ENCODE measurements at places on chromosomes 3 and 15. TPM values are rescaled to one million over a fixed set of nuclear protein-coding genes. Genes with fewer than 3 reads are reported as not detected.

DNA sequence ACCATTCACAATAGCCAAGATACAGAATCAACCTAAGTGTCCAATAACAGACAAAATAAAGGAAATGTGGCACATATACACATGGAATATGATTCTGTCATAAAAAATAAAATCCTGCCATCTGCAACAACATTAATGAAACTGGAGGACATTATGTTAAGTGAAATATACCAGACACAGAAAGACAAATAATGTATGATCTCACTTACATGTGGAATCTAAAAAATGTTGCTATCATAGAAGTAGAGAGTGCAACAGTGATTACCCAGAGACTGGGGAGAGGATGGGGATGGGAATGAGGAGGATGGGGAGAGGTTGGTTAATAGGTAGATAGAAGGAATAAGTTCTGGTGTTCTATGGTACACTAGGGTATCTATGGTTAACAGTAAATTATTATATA, 28.7 kb downstream of the MRPL3 start:
- no peak for DNase-seq

DNA sequence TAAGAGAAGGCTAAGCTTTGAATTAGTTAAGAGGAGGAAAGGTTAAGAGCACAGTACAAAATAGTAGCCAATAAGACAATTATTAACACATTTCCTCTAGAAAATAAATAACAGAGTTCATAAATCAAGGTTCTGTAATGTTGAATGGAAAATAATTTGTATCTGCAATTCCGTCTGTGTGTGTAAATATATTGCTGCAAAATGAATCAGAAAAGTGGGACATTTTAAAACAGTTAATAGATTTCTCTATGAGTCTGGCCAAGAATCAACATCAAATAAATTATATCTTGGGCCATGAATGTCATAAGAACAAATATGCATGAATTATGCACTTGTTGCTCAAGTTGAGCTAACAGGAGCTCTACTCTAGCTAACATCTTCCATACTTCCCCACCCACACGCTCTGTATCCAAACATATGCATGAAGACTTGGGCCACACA, 14.2 kb upstream of the SUCNR1 start:
- DNase-seq, result no peak

DNA sequence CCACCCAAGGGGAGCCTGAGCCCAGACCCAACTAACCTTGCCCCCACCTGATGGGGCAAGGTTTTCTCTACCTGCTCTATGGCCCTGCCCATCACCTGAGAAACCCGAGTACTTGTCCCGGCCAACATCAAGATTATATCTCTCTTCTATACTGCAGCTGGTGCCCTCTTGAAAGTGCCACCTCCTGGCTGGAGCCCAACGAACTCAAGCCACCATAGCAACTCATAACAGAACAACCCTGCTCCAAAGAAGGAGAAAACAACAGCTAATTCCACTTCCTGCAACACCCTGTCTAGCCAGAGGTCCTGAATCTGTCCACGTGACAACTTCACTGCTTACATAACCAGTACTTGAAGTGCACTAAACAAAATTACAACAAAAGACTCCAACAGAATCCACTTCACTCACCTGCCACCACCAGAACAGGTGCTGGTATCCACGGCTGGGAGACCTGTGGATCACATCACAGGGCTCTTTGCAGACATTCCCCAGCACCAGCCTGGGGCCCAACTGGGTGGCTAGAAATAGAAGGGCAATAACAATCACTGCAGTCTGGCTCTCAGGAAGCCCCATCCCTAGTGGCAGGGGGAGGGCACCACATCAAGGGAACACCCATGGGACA, 49.2 kb downstream of the PIERCE2 start:
- DNase-seq, result no peak

DNA sequence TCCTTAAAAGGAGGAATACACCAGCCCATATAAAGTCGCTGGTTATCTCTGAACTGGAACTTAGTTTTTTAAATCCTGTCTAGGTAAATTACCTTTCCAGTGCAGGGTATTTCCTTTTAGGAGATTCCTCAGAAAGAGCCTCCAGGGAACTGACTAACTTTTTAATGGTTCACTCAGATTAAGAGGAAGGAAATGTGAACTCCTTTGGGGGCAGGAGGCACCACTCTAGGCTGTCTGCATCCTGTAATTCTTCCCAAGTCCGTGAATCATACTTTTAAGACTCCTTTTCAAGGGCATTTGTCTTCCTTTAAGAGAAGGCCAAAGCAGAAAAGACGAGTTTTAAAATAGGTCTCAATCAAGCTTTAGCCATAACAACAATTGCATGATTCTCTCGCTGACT, 871.2 kb upstream of the NR2F2 start:
- DNase-seq, result no peak

DNA sequence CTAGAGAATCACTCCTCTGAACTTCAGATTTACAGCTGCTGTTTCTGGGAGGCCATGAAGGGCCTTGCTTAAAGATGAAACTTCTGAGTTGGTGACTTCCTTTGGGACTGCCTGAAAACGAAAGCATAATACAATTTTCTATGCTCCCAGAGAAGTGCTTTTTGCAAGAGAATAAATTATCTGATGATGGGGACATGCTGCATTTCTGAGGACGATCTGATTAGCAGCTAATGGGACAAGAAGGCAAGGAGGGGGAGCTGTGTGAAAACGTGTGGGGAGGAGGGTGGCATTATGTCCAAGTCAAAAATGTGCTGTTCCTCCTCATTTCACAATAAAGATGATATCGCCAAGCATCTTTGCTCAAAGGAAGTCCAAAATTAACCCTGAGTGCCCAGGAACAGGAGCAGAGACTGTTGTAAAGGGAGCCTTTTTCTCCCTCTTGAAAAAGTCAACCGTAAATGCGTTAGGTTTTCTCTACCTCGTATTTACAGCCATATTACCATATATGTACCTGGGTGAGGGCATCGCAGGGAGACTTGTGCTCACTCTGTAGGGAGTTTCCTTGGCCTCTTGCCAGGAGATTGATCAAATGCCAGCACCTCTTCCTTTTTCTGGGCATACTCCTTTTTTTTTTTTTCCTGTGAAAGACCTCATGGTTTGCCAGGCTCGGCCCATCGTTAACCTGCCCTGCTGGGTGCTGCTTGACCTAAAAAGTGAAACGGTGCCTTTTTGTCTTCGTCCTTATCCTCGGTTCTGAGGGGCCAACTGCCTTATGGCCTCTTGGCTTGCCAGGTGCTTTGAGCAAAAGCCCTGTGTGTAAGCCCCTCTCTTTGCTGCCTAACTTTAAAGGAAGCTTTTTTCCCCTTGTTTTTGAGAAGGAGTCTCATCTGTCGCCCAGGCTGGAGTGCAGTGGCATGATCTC, 11.5 kb downstream of the ITPR1 start:
- DNase-seq, result no peak

- no peak for DNase-seq
Measured at GRCh38 chr3:189169728-189170127, 2.0 kb upstream of the TPRG1 start.

- no peak for DNase-seq
Measured at GRCh38 chr3:72629191-72629631, 219.0 kb downstream of the SHQ1 start.

DNA sequence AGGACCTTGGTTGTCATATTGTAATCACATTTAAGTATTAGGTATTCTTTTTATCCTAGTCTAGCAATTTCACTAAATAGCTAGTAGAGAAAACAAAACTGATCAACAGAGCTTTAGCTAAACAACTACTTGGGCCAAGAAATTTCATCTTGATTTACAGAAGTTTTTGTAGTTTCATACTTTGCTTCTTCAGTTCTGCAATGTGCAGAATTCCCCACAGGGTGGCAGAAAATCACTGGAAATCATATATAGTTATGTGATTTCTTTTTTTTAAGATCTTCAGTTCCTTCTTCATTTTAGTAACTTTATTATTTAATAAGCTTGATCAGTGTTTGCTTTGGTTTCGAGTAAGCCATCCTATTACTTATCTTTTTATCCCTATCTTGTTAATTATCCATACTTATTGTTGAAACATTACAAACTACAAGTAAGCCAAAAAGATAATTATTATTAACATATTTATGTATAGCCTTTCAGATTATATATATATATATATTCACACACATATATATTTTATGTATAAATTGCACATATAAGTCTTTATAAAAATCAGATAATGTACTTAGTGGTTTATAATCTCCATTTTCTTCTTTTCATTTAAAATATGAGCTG, 2.2 kb upstream of the BNIP2 start:
- DNase-seq, result no peak

The PDZRN3 gene
- total RNA-seq, result 43.2 TPM

The TMOD2 gene
- 3.4 TPM for total RNA-seq

The SLC9C1 gene
- not detected for total RNA-seq

The IFRD2 gene
- total RNA-seq, result 100 TPM

The SPATA12 gene
- 0.09 TPM for total RNA-seq

All from esophagus squamous epithelium (tissue), 5 donors.